ENCODE measurements at places on chromosomes 4 and X.

DNA sequence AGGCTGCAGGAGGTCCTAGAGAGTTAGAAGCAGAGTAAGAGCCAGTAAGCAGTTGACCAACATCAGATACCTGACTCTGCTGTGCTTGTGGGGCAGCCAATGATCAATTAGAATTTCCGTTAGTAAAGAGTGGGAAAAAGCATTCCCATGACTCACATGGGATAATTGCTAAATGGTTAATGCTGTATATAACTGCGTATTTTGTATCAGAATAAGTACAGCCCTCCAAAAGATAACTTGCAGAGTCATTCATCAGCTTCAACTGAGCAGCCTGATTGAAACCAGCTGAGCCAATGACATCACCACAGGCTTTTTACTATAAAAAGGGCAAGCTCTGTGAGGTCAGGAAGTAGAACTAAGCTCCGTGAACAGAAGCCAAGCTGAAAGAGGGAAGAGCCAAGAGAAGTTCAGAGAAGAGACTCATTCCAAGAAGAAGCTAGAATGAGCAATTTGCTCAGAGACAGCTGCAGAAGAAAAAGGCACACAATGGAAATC, 67.9 kb downstream of the PPP3CA start:
- peak; percentile 26 for DNase-seq

DNA sequence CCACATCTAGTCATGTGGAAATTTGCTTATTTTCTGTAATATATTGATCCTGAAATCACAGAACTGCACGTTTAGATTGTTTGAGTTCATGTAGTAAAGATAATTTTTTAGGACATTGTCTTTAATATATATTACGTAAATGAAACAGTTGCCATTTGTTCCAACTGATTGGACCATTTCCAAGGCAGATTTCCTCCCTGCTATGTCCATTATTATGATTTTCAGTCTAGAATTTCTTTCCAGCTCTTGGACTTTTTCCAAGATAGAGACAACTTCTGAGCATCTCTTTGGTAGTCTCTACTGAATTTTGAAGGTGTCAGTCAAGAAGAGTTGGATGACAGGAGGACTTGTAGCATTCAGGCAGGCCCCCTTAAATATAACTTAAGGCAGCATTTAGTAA, 94.6 kb downstream of the STIM2 start:
- DNase-seq, result no peak

GRCh38 chrX:110985470-110985869, 110.5 kb upstream of the PAK3 start:
- no peak for DNase-seq

DNA sequence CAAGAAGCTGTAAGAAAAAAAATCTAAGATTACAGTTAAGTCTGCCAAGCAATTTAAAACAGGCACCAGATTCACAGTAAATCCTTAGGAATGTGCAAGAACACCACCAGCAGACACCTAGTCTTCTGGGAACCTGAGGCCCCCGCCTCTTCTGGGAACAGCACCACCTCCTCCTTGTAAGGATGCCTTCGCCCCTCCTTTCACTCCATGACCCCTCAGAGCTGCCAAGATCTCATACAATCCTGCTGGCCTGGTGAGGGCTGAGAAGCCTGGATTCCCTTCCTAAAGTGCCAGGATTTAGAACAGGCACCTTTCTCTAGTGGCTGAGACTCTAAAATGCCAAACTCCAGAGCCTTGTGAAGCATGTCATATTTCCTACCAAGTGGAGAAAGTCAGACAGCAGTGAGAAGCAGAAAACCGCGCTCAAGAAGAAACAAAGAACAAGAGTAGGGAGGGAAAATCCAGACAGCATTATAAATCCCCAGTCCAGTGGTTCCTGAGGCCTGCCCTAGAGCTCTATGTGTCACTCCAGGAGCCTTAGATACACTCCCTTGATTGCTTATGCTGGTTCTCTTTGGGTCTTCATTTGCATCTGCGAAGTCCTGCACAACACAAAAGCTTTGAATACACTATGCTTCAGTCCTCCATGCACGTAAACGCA, 166.4 kb downstream of the TSPAN5 start:
- DNase-seq, result no peak

GRCh38 chr4:10135260-10135659, 18.7 kb upstream of the WDR1 start:
- no peak for DNase-seq

DNA sequence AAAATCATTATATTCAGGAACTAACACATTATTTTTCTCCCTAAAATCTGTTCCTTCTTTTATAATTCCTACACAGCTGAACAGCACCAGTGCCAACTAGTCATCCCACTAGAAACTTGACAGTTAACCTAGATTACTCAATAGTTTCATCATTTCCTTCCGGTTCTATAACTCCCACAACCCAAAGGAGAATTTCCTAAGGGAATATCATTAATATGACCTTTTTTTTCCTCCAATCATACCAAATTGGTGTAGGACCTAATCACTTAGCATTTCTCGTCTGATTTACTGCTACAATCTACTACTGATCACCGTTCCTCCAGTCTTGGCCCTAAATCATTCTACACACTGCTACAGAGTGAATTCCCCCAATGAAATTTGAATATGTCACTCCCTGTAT, 45.9 kb downstream of the WDFY3 start:
- no peak for DNase-seq

GRCh38 chr4:40240040-40240653, 43.3 kb downstream of the RHOH start:
- DNase-seq, result no peak

GRCh38 chr4:113882668-113883067, 96.8 kb downstream of the ARSJ start:
- no peak for DNase-seq

DNA sequence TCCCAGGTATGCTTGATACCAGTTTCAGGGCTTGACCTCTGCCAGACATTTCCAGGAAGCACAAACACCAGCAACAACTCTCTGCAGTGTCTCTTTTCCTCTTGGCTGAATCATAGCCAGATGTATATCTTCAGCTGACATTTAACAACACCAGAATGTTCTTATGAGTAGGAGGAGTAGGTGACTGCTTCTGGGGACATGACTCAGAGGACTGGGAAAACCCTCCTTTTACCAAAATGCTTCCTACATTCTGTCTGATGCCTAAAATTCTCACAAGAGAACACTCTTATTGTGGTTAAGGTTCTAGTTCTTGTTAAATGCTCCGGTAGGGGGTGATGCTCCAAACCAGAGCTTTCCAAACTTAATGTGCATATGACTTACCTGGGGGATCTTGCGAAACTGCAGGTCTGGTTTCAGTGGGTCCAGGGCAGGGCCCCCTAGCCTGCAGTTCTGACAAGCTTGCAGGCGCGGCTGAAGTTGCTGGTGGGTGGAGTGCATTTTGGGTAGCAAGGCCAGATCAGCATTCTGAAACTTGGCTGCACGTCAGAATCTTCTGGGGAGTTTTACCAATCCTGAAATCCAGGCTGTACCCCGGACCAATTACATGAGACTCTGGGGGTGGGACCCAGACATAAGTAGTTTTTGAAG, 329.3 kb upstream of the RPS6KA3 start:
- DNase-seq, result no peak

- no peak for DNase-seq
Observed at GRCh38 chrX:148069759-148070503, 88.8 kb downstream of the FMR1NB start.

DNA sequence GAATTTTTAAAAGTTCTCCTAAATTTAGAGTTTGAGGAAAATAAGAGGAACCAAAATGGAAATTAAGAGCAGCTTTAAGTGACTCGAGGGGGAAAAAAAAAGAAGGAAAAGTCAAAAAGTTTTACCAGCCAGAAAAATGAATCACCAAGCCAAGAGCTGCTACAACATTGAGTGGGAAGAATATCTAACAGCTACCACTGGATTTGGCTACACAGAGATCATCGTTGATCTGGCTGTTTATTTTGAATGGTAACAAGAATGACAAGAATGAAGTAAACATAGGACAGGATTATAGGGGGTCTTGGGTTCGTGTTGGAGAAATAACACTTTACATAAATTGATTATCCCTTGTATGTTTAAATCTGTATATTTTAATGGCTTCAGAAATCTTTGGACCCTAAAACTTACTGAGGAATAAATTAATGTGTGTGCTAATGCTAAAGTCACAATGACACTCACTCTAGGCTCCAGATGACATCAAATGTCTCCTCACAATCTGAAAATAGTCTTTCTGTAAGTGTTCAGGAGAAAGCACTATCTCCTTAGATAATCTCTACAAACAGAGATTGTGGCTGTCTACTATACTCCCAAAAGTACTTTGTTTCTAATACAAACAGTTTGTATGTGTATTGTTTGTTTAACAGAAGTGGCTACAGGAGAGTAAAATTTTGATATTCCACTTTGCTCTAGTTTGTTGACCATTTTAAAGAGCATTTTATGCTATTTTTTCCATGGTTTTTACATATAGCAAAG, 3.1 kb upstream of the CSN3 start:
- DNase-seq, result no peak

- no peak for DNase-seq
Observed at GRCh38 chrX:107686792-107687191, 58.5 kb downstream of the PRPS1 start.

DNA sequence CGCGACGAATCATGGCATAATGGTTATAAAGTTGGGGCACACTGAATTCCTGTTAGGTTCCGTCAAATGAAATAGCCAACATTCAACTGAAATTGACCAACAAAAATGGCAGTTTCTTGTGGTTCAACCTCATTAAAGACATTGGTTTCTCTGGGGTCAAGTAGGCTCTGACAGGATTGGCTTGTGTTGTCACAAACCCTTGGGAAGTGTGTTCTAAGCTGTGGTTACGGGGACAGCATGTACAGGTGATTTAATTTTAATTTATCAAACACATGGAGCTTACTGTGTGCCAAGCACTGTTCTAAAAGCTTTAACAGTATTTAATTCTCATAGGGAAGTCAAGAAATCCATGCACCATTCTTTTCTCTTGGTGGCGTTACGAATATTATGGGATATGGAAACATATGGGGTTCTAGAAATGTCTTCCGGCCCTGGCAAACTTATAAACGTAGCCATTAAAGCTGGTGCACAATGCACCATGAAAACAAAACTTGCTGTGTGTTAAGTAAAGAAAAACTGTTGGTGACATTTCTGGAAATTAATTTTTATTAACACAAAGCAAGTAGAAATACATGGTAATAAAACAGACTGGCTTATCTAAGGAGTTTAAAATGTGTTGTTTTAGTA, 891 bp downstream of the XK start:
- DNase-seq, result no peak

GRCh38 chr4:121668368-121669162, 28.2 kb downstream of the ANXA5 start:
- DNase-seq, result no peak

DNA sequence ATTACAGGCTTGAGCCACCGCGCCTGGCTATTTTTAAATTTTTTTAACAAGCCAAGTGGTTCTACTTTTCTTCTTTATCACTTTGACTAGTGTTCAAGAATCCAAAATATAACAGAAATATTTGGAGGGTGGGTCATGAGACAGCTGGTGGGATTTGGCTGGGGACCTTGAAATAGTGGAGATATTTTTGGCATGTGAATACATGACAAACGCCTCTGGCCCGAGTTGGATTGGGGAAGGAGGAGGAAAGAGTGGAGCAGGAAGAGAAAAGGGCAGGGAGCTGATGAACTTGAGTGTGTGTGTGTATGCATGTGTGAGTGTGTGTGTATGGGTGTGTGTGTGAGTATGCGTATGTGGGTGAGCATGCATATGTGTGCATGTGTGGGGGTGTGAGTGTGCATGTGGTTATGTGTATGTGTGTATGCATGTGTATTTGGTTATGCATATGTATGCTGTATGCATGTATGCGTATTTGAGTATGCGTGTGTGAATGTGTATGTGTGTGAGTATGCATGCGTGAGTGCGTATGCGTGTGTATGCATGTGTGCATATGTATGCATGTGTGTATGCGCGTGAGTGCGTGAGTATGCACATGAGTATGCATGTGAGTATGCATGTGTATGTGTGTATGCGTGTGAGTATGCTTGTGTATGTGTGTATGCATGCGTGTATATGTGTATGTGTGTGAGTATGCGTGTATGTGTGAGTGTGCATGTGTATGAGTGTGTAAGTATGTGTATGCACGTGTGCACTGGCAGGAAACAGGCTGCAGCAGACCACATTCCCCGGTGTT, 49.6 kb downstream of the JADE1 start:
- no peak for DNase-seq

DNA sequence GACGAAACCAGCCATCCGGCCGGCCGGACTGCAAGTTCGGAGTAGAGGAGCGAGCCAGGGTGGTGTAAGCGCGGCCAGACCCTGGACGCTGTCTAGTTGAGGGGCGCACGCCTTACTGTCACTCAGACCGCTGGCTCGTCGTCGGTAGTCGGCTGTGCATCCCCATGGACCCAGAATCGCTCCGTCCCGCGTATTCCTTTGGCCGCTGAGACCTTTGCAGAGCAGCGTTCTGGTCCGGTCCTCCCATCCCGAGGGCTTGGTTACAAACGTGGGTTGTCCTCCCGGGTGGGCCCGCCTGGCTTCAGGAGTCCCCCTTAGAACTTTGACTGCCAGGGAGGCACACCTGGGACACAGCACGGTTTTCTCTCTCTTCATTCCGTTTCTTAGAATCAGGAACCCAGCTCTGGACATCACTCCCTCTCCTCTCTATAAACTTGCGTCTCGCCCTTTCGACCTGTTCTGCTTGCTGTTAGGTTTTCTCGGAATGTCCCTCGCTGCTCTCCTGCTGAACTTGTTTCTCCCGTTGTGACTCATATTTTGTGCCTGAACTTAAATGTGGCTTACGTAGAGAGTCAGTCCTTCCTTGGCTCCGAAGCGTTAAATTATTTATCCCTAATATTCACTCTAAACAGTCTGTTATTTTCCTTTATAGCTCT, 672 bp downstream of the PGM2 start:
- DNase-seq, result no peak

GRCh38 chr4:95761426-95761825, 78.5 kb upstream of the PDHA2 start:
- DNase-seq, result no peak

GRCh38 chrX:121356139-121356849, 308.9 kb downstream of the GLUD2 start:
- no peak for DNase-seq

DNA sequence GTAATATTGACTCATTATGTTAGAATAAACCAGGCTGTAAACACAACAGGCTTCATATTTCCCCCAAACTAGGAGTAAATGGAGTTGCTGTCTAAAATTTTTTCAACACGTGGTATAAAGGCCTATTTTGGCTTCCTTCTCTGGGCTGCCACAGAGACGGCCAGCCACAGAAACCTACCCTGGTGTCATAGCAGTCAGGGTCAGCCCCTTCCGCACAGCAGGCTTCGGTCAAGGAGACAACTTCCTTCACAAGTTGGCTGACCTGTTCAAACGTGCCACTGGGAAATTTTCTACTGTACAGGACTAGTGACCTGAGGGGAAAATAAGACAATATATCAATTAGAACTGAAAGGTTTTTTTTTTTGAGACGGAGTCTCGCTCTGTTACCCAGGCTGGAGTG, 15.8 kb downstream of the GC start:
- no peak for DNase-seq

- no peak for DNase-seq
Observed at GRCh38 chr4:1598206-1599025, 85.7 kb downstream of the FAM53A start.

GRCh38 chr4:153468587-153468986, 2.4 kb downstream of the TMEM131L start:
- no peak for DNase-seq
